ENCODE measurements at places on chromosomes 7 and 10.

GRCh38 chr10:372566-372965 lies 237.3 kb downstream of the ZMYND11 start:
- no peak for DNase-seq

DNA sequence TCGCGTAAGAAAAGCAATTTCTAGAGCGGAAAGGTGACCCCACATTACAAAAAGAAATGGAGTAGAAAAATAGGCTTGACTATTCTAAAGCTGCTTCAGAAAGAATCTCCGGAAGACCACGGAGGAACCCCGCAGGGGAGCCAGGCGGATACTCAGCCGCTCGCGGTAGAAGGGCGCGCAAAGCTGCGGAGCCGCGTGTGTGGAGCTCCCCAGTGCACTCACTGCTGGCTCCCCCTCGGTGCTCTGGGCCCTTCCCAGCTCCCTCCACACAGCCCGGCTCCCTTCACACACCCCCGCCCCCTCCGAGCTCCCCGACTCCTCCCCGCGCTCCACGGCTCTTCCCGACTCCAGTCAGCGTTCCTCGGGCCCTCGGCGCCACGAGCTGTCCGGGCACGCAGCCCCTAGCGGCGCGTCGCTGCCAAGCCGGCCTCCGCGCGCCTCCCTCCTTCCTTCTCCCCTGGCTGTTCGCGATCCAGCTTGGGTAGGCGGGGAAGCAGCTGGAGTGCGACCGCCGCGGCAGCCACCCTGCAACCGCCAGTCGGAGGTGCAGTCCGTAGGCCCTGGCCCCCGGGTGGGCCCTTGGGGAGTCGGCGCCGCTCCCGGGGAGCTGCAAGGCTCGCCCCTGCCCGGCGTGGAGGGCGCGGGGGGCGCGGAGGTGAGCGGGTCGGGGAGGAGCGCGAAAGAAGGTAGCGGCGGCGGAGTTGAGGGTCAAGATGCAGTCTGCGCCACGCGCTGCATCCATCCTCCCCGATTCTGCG lies at the start of gene STEAP2:
STEAP2 (plus strand) TSS at position 350 of the 758 bp plus-strand sequence. CDS start 13,343 bp downstream, outside the sequence.
- peak; percentile 76 for DNase-seq

GRCh38 chr7:44977304-44977958 lies 1.4 kb downstream of the MYO1G start:
- DNase-seq = no peak

DNA sequence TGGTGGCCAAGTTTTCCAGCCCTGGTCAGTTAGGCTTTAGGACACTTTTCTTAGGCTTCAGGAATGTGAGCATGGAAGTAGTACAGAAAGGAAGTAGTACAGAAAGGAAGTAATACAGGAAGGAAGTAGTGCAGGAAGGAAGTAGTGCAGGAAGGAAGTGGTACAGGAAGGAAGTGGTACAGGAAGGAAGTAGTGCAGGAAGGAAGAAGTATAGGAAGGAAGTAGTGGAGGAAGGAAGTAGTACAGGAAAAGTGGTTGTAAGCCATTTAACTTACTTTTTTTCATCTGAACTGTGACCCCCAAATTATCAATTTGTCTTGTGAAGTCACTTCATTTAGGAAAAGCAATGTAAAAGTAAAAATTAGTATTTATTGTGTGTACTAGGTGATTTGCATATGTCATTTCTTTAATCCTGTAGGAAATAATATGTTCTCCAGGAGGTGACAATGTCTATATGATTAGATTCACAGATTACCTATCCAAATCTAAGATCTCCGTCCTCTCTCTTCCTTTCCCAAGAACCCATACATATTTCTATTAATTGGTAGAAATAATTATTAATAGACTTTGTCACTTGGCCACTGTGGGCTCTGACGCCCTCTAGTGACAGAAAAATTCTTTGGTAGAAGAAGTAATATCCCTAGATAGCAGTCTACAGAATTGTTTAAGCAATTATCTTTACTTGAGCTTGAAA lies 3.9 kb upstream of the FAS start:
- no peak for DNase-seq

DNA sequence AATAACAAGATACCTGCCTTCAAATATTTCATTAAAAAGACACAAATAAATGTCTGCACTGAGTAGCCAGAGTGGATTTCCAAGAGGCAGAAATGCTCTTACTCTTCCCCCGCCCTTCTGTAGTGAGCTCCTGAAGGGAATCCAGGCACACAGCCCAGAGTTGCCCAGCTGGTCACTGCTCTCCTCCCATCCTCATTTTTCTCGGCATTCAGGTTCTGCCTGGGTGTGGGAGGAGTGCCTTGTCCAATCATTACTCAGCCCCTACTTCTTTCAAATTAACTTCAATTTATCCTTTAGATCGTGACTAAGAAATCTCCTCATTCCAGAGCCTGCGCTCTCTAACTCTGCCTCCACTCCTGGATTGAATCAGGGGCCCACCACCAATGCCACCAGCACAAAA lies 12.2 kb downstream of the CCDC6 start:
- DNase-seq = no peak

GRCh38 chr7:75614401-75614800 lies 122.3 kb downstream of the SPDYE5 start:
- DNase-seq = no peak

GRCh38 chr7:27189997-27190748 lies 5.1 kb upstream of the HOXA11 start:
- no peak for DNase-seq

DNA sequence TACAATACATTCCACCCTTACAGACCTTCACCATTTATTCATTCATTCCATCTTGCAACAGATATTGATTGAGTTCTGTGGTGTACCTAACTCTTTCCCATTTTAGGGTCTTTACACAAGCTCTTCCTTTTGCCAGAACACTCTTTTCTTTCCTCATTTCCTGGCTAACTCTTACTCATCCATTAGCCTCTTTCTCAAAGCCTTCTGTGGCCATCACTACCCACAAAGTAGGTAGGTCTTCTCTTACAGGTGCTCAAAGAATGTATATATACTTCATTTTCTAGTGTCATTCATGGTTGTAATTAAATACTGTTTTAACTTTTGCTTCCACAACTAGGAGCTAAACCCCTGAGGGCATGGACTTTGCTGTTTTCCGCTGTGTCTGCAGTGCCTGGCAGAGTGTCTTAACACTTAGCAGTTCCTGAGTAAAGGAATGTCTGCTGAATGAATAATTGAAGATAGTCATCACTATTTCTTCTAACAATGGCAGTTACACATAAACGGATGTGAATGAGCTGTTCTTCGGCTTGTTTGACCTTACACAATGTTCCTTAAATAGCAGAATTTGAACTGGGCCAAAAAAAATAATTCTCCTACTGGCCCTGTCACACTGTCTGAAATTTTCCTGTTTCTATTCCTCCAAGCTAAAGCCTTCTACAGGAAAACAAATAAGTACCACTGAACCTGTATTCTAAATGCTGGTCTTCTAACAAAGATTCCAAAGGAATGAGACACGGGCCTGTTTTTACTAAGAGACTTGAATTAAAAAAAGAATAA lies 15.1 kb downstream of the BCAP29 start:
- no peak for DNase-seq

GRCh38 chr7:123360631-123361030 lies 160.9 kb upstream of the SLC13A1 start:
- DNase-seq = no peak

GRCh38 chr10:116670706-116671105 lies 50.0 kb downstream of the PNLIPRP2 start:
- DNase-seq = no peak

- no peak for DNase-seq
Measured at GRCh38 chr10:63260860-63261251, 127.7 kb downstream of the NRBF2 start.

DNA sequence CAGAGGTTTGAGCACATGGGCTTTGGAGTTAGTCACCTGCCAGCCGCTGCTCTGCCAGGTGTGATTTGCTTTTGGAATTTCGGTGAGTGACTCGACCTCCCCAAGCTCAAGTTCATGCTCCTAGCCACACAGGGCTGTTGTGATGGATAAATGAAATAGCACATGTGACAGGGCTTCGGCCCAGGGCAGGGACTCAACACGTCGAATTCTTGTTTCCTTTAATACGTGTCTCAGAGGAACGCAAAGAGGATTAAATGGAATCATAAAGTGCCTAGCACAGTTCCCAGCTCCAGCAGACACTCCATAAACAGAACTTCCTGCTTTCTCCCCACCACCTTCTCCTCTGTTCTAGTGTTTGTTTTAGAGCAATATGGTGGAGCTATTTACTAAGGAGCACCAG lies 88.3 kb upstream of the CHST15 start:
- DNase-seq = no peak

Data from mesothelial cell of epicardium (in vitro differentiated cells).